ENCODE measurements at places on chromosomes 7 and 10.

DNA sequence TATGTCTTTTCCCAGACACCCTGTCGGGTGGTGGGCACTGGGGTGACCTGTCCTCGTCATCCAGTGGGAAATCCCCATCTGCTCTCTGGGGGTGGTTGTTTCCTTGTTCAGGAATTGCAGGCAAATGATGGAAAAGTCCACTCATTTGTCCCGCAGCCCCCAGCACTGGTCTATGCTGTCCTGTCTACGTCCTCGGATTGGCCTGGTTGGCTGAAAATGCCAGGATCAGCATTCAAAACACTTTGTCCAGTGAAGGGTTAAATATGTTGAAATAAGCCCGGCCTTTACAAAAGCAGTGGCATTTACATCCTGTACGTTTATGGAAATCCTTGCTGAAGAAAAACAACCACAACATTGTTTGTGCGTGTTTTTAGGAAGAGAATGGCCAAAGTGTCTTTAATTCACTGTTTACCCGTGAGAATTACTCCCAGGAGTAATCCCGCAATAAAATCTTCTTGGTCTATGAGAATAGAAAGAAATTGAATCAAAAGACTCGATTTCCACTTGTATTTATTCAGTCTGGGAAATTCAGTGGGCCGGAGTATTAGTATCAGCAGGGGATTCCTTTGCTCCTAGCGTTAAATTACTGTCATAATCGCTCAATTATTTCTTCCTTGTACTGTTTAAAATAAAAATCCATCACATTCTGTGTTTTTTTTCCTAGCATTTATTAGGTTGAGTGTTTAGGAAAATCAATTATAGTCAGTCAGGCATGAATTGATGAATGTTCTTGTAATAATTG, 116.8 kb upstream of the SH2B2 start:
- DNase-seq: no peak

GRCh38 chr7:25707768-25708620, 444.0 kb upstream of the NFE2L3 start:
- DNase-seq: no peak

DNA sequence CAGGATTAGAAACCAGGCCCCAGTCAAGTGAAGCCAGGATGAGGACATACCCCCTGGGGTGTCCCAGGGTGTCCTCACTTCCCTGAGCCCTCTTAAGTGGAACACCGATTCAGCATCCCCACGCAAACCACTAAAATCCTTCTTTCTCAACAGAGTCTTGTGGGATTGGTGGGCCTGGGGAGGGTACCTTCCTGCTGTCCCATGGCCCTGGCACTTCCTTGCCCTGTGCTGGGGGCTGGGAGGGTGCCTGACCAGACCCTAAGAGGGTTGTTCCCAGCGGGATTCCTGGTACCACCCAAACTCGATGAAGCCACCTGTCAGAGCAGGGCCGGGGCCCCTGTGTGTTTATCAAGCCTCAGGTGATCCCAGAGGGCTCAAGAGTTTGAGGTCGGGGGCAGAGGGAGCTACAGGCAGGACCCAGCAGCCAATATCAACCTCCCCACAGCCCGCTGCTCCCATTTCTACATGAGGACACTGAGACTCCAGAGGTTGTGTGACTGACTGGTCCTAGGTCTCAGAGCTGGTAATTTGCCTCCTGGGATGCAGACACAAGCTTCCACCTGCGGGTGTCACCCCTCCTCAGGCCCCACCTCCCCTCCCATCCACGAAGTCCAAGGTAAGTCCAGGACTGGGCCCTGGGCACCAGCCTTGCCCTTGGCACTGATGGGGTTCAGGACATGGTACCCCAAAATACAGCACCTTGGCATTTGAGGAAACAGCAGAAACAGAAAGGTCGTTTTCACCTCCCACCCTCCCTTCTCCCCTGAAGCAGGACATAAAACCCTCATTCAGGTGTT, 31.4 kb downstream of the OAT start:
- DNase-seq: no peak

DNA sequence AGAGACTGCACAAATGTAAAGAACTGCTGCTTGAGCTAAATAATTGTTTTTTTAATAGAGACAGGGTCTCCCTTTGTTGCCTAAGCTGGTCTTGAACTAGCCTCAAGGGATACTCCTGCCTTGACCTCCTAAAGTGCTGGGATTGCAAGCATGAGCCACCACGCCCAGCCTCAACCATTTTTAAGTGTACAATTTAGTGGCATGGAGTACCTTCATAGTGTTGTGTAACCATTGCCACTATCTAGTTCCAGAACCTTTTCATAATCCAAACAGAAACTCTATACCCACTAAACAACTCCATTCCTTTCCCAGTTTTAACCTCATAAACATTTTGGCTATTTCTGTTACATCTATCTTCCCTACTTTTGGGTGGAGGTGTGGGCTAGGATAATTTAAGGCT, 6.7 kb downstream of the EIF4H start:
- no peak for DNase-seq

- peak; percentile 82 for DNase-seq
These were observed 87.1 kb downstream of the HECW1 start for GRCh38 chr7:43199371-43200160.

DNA sequence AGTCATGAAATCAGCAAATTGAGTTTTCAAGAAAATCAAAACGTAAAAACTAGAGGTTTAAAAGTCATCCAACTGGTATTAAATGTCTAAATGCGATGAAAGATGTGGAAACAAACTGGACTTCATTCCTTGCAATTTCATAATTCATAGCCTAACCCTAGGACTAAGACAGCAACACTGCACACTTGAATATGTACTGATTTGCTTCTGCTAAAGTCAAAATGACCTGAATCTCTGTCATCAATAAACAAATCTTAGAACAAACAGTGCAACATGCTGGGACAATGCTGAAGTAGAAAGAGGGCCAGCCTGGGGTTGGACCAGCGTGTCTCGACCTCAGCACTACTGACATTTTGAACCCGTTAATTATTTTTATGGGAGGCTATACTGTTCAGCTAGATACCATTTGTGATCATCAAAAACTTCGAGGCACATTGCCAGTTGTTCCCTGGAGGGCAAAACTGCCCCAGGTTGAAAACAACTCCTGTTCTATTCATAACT, 47.1 kb downstream of the MYOF start:
- DNase-seq: no peak

DNA sequence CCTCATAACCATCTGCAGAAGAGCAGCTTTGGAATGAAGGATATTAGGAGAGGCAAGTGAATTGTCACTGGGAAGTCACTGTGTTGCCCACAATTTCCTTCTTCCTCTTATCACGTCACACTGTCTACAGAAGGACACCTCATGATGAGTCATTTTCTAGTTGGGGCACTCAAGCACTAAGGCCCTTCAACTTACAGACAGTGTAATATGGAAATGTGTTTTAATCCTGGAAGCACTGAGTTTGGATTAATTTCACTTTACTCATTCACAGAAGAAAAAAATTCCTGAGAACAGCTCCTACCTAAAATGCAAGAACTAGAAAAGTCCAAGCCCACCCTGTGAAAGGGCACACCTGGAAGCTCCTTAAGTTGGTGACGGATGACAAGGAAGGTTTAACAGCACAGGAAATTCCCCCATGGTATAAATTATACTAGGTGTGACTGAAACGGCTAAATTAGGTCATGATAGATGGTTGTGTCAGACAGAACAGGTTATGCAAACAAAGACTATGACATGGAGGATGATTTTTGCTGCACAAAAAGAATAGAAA, 56.6 kb downstream of the PARD3 start:
- peak; percentile 96 for DNase-seq

DNA sequence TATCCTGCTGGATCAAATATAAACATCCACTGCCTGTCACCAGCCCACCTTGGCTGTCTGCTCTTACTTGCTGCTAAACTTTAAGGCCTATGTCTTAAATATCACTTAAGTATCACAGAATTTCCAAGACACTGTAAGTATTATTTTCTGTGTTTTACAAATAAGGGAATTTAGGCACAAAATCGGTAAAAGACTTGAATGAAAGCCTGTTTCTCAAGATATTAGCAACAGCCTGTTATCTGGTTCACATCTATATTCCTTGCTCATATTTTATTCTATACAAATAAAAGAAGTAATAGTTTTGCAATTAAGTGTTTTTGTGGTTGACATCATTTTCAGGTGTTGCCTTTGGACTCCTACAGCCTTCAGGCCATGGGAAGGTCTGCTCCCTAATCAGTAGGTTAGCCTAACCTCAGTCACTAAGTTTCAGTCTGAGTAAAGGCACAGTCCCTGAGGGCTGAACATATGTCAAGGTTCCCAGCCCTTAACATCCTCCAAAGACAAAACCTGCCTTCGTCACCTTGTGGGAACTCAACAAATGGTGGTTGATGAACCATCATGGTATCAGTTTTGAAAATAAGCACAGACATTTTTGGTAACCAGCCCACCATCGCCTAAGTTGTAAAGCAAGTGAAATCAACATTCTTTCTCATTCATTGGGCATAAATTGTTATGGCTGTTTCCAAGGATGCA, 127.1 kb downstream of the CREB5 start:
- DNase-seq: no peak

- no peak for DNase-seq
These were observed 76.0 kb downstream of the HIP1 start for GRCh38 chr7:75662579-75663301.

DNA sequence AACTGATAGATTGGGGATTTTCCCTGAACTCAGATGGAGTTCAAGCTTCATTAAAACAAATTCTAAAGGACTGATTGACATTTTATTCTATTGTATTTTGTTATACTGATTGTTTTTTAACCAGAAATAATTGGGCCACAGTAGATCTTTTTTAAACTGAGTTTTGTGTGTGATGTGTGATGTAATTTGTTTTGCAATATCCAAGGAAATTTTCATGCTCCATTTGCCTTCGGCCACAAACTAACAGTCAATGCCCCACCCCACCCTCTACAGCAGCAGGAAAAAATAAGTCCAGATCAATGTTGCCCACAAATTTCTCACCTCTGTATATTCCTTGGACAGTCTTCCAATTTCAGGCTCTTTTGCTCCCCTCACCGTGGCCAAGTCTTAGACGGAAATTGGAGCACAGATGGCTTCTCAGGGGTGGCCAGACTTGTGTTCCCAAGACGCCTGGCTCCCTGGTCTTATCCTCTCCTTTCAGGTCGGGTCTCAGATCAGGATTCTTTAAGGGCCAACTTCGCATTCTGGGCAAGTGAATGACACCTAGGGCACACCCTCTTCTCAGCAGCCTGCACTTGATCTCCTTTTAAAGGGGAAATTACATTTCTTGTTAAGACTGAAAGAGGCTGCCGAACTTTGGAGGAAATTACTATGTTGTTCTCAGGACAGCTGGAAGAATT, at the start of gene SVOPL:
Gene SVOPL, minus strand, starts transcription at position 506 of the 680 bp plus-strand sequence. CDS start 22,317 bp downstream, outside the sequence.
- no peak for DNase-seq

GRCh38 chr10:127964621-127965020, 57.7 kb downstream of the PTPRE start:
- no peak for DNase-seq

- DNase-seq: no peak
These were observed 219.7 kb downstream of the MLLT10 start for GRCh38 chr10:21753497-21754270.

DNA sequence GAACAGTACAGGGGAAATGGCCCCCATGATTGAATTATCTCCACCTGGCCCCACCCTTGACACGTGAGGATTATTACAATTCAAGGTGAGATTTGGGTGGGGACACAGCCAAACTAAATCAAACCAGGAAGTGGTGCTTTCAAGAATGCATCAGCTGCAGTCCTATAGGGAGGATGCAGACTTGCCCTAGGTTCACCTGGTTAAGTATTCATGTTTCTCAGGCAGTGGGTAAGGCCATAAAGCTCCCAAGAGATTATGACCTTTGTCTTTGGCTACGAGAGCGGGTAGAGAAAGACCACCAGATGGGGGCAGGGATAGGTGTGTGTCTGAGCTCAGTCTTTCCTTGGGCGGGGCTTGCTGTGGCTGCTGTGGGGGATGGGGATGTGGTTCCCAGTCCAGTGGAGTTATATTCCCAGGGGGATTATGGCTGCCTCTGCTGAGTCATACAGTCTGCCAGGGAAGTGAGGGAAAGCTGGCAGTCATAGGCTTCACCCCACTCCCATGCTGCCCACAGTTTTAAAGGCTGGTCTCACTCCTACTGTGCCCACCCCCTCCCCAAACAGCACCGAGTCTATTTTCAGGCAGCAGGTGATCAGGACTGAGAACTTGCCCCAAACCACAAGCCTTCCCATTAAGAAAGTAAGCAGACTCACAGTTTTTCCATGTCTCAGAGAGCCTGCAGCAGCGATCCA, 8.4 kb upstream of the R3HCC1L start:
- no peak for DNase-seq

- peak; percentile 59 for DNase-seq
These were observed 21.0 kb upstream of the EPC1 start for GRCh38 chr10:32367793-32368453.

DNA sequence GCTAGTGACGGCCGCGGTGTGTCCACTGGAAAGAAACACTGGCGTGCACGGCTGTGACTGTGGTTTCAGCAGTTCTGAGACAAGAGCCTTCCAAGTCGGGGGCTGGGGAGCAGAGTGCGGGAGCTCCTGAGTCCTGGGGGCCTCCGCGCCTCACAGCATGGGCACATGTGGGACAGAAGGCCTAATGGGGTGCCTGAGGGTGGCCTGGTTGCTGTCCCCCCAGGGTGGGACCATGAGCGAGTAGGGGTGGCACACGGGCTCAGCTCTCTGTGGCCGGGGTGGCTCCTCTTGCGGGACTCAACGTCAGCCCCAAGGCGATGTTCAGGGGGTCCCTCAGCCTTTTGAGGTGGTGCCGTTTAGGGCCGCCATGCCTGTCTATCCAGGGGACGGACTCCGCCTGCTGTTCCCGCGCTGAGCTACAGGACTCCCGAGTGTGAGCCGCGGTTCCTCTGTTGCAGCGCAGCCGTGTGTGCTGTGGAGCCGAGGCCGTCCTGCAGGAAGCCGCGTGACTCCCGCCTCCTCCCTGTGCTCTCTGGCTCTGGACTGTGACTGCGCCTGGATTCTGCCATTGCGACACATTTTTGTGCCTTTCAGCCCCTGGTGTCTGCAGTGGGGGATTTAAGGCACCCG, 23.5 kb upstream of the CHST12 start:
- no peak for DNase-seq

GRCh38 chr10:3346851-3347250, 174.3 kb upstream of the PITRM1 start:
- DNase-seq: no peak

DNA sequence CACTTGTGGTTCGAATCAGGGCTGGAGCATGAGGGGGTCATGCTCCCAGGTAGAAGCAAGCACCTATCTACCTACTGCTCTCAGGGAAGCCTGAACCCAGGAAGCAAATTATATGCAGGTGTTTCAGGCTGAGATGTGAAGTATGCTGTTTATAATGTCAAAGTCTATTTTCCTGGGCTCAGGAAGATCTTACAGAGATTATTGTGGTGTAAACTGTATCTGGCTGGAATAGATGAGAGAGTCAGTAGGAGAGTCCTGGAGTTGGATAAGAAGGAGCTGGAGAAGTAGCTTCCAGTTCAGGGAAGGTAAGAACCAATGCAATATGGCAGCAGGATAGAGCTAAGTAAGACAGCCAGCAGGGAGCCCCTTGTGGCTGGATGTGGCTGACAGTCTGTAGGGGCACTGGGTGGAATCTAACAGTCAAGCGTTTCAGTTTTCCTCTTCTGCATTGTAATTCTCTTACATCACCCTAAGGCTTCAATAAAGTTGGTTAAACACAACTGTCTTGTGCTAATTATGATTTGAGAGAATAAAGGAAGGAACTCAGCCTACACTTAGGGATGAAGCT, 105.9 kb upstream of the EEPD1 start:
- DNase-seq: peak; percentile 20
